GM12864 (cell line): ENCODE measurements at places on chromosomes 13 and 19.
A peak's percentile ranks its signal among the peaks of the same experiment; 100 is the strongest.

DNA sequence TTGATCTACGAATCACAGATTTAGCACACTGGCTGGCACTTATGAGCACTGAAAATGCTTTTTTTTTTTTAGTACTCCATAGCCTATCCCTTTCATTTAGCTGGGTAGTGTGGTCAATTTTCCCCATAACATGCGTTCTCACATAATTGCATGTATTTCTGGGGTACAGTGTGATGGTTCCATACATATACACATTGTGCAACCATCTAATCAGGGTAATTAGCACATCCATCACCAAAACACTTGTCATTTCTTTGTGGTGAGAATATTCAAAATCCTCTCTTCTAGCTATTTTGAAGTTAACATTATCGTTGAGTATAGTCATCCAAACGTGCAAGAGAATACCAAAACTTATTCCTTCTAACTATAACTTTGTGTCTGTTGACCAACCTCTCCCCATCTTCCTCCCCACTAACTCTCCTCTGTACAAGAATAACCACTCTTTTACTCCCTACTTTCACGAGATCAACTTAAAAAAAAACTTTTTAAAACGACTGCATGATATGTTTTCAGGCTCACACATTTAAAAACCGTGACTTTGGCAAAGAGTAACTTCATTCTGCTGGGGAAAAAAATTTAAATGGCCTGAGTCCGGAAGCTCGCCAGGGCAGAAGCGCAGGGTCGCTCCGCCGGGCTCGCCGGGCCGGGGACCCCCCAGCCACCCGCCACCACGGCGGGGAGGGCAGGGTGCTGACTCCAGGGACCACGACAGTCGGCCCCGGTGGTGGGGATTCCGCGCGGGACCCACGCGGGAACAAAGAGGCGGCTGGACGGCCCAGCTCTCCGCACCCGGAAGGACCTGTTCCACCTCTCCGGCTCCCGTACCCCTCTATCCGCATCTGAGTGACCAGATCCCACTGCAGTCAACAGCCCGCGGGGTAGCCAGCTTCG lies 868 bp upstream of the UBAC2 start:
- DNase-seq, result no peak

DNA sequence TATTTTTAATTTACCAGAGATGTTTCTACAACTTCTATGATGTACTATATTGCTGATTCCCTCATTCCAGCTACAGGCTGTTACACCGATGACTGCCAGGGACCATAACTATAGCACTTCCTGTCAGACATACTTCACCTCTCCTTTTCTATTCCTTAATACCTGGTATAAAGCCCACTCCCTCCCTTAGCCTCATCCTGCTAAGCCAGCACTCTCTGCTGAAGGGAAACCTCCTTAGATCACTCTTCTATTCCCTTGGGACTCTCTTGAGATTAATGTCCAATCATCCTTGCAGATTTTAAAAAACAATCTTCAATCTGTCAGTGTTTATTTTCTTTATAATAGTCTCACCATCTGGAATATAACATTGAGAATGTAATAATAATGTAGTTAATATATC lies 127.9 kb downstream of the DIAPH3 start:
- DNase-seq, result no peak

DNA sequence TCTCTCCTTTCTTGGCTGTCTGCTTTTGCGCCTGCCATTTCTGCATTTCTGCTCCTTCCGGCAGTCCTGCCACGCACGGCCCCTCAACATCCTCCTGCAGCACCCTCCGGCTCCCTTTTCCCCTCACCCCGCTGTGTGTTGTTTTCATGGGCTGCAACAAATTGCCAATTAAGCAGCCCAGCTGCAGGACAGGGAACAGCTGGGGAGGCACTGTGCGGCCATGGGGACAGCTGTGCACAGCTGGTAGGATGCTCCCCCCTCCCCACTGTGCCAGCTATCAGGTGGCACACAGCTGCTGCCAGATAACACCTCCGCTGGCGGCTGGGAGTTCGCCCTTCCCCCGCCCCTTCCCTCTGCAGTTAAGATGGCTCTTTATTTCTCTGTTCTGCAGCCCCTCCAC lies 25.4 kb downstream of the LYL1 start:
- DNase-seq, result no peak

GRCh38 chr19:34316741-34317301 lies 48.2 kb upstream of the GPI start:
- no peak for DNase-seq

GRCh38 chr19:4319067-4319718 lies 14.8 kb downstream of the FSD1 start:
- no peak for DNase-seq

- DNase-seq, result no peak
Observed at GRCh38 chr13:83819156-83819555, 63.1 kb downstream of the SLITRK1 start.

- DNase-seq, result no peak
Observed at GRCh38 chr13:59422646-59423045, 741.1 kb downstream of the DIAPH3 start.

GRCh38 chr13:110339263-110339662 lies 32.2 kb downstream of the COL4A2 start:
- DNase-seq, result no peak

- no peak for DNase-seq
Observed at GRCh38 chr13:68715651-68716050, 1392.0 kb upstream of the ATXN8OS start.

DNA sequence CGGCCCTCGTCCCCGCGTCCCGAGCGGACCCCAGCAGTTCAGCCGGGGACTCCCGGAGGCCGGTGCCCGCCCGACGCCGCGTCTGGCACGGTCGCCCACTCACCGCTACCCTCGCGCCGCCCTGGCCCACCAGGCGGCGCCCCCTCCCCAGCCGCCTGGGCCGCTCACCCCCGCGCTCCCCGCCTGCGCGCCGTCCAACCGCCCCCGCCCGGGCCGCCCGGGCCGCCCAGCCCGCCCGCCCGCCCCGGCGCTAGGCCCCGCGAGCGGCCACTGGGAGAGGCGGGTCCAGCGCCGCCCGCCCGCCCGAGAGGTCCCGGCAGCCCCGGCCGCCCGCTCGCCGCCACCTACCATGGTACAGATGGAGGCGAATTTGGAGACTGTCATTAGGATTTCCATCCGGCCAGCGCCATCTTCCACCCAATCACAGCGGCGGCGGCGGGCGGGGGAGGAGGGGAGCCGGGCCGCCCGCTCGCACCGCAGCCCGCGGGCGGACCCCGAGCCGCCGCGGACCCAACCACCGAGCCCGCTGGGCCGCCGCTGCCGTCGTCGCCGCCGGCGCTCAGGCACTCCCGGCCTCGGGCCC lies at the start of gene USP12:
TSS of gene USP12 (minus strand) at position 568 of the 583 bp plus-strand sequence. CDS start at position 396, 172 bp downstream.
- DNase-seq, result no peak

DNA sequence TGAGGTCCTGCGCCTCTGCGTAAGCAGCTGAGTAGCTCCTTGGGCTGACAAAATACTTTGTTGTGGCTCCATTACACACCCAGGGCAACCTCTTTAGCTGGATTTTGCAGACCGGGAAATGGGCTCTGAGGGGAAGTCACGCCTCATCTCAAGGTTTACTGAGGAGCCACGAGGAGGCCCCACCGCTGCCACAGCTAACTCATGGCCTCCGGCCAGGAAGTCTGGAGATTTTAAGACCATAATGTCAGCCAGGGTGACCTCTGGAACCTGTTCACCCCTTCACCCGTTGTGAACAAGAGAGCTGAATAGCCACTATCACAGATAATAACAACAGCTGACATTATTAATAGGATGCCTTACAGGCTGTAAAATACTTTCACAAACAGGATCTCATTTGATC lies 351.3 kb upstream of the TMTC4 start:
- DNase-seq, result no peak

DNA sequence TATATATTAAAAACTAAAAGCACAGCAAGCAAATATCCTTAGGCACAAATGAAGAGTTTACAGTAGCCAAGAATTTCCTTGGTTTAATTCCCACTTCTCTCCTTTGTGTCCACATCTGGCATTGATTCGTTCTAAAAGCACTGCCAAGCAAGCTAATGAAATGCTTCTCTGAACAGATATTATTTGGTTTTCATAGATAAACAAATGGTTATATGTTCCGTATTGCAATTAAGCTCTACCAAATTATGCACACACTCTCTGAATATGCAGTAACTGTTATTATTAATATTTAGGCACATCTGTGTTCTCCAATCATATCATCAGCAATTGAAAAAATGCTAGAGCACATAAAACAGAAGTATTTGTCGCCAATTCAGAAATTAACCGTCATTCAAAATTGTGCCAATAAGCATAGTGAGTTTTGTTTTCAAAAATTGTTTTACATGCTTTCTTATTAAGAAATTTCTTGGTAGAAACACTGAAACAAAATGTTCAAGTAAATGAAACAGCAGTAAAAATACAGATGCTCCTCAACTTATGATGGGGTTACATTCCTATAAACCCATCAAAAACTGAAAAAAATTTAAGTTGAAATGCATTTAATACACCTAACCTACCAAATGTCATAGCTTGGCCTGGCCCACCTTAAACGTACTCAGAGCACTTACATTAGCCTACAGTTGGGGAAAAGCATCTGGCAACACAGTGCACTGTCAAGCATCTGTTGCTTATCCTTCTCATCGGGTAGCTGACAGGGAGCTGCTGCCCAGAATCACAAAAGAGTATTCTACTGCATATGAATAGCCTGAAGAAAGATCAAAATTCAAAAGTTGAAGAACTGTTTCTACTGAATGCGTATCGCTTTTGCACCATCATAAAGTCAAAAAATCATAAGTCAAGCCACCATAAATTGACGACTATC lies 2134.7 kb downstream of the PCDH9 start:
- DNase-seq, result no peak

DNA sequence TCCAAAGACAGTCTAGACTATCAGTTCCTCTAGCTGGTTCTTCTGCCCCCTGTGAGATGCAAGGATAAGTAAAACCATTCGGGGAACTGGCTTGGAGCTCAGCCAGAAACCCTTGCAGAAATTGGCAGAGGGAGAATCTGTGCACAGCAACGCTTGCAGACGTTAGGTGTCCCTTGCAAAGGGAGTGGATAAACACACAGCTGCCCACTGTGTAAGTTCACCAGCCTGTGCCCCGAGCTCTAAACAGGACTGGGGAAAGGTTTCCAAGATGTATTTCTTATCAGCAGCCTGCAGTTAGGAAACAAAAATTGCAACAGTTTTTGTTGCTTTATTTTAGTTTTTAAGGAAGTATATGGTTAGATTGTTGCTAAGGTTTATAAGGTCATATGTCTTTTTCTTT lies 19.0 kb upstream of the ADGRE1 start:
- DNase-seq, result no peak

GRCh38 chr13:45368005-45368404 lies 27.0 kb upstream of the TPT1 start:
- no peak for DNase-seq

- no peak for DNase-seq
Observed at GRCh38 chr13:33450956-33451709, 165.6 kb upstream of the STARD13 start.

GRCh38 chr19:51123381-51123800 lies 1.3 kb upstream of the SIGLEC9 start:
- DNase-seq, result no peak

DNA sequence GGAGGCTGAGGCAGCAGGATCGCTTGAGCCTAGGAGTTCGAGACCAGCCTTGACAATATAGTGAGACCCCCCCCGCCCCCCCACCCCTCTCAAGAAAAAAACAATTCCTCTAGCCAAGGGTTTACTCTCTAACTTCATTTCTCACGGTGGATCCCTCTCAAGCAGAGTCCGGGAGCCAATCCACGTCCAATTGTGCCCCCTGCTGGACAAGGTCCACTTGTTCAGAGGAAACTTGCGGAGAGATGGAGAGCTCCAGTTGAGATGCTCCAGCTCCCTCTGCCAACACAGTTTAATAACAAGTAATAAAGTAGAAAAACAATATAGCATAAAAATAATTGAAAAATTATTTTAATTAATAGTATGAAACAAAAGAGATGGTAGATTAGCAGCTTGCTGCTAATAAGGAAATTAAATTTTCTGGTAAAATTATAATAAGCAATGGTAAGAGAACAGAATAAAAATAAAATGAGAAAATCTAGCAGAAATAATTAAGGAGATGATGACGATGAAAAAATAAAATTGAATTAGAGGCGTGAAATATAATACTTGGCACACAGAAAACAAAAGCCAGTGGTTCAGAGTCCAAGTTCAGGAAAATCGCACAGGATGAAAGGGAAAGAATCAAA lies 14.5 kb upstream of the SIGLEC14 start:
- peak; percentile 38 for DNase-seq

DNA sequence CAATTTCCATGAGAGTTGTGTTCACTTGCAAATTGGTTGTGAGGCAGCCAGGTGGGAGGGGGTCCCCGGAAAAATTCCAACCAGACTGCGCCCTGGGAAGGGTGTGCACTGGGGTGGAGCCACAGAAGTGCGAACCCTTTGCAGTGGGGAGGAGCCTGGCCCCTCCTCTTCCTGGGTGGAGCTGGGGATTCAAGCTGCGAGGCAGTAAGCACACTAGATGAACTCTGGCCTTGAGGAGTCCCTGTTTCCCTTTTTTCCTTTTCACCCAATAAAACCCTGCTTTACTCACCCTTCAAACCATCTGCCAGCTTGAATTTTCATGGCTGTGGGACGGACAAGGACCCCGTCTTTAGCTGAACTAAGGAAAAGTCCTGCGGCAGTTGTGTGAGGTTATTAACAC lies 31.0 kb upstream of the MBNL2 start:
- DNase-seq, result no peak

DNA sequence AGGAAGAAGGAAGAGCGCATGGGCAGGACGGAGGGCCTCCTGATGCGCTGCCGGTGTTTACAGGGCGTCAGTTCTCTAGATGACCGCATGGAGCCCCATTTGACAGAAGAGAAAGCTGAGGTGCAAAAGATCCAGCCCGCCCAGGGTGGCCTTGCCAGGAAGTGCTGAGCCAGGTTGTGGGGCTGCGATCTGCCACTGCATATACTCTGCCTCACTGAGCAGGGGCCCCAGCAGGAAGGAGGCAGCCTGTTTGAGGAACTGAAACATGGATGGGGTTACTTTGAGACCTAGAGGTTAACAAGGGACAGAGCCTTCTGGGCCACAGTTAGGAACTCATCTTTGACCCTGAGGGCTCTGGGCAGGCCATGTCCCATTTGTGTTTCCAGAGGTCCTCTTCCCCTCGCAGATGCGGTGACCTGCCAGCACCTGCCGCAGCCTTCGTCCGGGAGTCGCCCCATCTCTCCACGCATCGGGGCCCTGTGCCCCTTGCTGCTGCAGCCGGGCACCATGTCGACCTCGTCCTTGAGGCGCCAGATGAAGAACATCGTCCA lies 3.2 kb downstream of the EPN1 start:
- DNase-seq, result peak; percentile 94

DNA sequence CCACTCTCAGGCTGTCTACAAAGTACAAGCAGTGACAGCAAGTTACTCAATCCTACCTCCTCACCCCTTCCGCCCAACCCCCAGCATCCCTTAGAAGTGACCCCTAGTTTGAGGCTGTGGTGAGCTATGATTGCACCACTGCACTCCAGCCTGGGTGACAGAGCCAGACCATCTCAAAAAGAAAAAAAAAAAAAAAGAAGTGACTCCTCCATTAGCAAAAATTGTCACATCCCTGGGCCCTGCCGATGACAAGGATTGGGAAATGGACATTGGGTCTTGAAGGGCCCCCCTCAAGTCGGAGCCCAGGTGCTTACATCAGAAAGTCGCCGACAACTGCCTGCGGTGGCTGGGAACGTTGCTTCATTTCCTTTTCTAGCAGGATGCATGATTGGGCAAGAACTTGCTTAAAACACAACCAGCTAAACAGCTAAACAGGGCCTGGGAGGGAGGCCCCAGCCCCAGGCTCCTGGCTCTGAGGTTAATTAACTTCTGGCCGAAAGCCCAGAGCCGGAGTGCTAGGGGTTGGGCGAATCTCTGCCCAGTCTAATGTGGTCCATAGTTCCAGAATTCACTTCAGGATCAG lies 15.3 kb downstream of the RAB3D start:
- peak; percentile 64 for DNase-seq

- no peak for DNase-seq
Observed at GRCh38 chr19:33391631-33392249, 18.2 kb downstream of the CEBPG start.
